NCI-H2029 (cell line): ENCODE measurements at places on chromosomes 5 and 9.

DNA sequence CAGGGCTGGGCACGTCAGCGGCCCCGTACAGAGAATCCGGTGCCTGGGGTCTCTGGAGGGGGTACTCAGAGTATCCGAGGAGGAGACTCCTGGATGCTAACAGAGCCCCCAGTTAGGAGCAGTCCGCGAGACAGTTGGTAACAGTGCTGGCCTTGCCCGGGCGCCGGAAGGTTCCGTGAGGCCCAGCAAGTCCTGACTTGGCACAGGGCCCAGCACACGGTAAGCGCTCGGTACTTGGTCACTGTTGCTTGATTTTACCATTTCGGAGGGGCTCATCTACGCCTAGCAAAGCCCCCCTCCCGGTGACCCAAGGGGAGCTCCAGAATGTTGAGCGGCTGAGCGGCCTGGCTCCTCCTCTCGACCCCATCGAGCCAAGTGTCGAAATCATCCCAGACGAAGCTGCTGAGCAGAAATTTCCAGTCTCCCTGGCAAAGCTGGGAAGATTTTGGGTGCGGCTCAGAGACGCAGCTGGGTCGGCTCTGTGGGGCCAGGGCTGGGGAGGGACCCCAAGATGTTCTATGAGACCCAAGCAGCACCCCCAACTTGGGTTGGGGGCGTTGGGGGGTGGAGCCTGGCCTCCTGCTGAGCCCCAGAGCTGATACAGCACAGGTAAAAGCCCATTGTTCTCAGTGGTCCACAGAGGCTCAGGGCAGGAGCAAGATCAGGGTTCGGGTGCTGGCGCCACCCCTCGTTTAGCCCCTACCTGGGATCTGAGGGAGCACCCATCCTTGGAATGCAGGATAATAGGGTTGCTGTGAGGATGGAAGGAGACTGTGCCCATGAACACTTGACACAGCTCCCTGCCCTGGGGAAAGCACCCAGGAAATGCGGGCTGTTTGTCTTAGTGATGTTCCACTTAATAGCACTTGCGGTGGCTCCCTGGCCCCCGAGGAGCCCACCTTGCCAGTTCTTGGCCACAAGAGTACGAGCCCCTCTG is 137.2 kb downstream of the C9orf50 start:
- DNase-seq = no peak

DNA sequence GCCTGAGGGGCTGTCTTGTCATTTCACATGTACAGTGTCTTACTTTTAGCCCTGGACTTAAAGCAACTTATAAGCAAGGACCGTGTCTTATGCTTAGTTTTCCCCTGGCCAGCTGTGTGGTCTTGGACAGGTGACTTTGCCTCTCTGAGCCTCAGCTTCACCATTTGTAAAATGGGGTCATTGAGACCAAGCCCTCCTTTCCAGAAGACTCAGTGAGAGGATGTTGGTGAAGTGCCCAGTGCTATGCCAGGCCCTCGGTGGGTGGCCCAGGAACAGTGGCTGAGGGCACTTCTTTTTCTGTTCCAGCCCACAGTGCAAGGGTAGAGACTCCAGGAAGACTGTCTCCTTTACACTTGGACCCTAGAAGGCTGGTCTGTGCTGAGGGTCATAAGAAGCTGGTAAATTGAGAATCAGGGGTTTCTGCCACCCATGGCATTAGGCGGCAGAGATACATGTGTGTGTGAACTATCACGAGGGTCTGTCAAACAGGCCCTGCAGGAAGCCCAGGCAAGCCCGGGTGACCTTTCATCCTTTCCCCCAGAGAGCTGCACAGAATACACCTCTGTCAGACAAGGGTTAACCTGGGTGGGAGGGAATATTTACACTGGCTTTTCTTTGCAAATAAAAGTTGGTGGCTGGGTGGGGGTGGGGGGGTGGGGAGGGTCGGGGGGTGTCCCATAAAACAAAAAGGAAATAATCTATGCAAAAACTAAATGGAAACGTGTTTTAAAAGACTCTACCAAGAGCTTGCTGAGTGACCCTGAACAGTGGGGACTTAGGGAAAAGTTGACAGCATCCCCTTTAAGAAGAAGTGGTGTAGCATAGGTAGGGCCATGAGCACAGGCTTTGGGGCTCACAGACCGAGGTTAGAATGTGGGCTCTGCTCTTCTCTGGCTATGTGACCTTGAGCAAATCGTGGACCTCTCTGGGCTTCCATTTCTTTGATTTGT is 20.4 kb upstream of the KIF12 start:
- no peak for DNase-seq

DNA sequence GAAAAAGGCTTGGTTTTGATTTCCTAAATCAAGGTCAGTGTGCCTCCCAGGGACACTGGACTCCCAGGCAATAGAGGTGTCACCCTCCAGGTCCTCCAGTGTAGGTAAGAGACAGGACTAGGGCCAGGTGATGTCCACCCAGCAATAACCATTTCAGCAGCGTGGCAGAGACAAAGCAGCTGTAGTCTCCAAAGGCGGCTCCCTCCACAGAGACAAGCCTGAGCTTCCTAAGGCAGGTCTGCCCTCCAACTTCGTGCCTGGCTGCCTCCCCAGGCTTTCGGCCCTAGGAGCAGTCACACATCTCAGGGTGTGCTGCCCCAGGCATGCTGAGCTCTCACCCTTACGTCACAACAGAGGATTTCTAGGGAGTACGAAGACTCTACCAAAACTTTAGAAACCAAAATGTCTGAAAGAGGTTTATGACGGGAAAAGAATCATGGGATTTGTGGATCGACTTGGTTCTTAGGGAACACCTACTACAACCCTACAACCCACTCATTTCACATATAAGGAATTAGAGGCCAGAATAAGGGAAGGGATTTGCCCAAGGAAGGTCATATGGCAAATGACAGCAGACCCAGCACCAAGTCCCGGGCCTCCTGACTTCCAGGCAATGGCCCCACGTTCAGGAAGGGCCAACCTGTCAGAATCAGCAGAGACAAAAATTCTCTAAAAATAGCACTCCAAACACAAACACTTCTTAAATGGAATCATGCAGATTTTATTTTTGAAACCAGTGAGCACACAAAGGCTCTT is 105.5 kb downstream of the KLHL3 start:
- no peak for DNase-seq

GRCh38 chr9:128937310-128938165 is 9.9 kb downstream of the DOLK start:
- DNase-seq = no peak

- no peak for DNase-seq
Measured at GRCh38 chr5:40599676-40600075, 80.0 kb upstream of the PTGER4 start.

DNA sequence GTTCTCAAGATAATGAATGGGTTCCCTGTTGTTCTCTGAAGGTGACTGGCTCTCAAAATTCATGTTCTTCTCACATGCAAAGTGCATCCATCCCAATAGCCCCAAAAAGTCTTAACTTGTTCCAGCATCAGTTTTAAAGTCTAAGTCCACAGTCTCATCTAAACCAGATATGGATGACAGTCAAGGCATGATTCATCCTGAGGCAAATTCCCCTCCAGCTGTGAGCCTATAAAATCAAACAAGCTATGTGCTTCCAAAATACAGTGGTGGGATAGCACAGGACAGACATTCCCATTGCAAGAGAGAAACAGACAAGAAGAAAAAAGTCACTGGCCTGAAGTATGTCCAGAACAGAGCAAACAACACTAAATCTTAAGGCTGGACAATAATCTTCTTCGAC is 25.4 kb downstream of the FBXO10 start:
- DNase-seq = no peak

GRCh38 chr9:129006328-129007034 is 21.6 kb downstream of the SH3GLB2 start:
- peak; percentile 28 for DNase-seq

- no peak for DNase-seq
Measured at GRCh38 chr9:13090628-13091027, 188.9 kb downstream of the MPDZ start.

DNA sequence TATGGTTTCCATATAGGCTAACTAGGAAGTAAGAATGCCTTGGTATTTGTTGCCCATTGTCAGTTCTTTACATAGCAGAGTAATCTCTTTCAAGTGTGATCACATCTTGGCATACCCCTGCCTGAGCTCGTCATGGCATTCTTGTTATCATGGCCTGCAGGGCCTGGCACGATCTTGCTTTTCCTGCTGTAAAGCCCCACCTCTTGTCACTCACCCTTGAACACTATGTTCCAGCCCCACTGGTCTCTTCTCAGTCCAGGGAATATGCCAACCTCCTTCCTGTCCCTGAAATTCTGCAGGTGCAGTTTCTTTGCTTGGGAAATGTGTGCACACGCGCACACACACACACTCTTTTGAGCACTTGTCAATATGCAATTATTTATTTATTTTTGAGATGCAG is 250.2 kb upstream of the DMRT1 start:
- peak; percentile 27 for DNase-seq

GRCh38 chr5:22504411-22504810 is 348.7 kb downstream of the CDH12 start:
- DNase-seq = no peak

GRCh38 chr9:91803970-91804752 is 145.9 kb downstream of the ROR2 start:
- DNase-seq = no peak

- DNase-seq = no peak
Measured at GRCh38 chr5:35617435-35618303, at the start of gene SPEF2. Gene SPEF2 (plus strand): TSS chr5:35617863. CDS start chr5:35617998, 135 bp downstream.

- DNase-seq = no peak
Measured at GRCh38 chr5:20224966-20225365, 237.0 kb upstream of the CDH18 start.

GRCh38 chr9:110115826-110116542 is 92.0 kb downstream of the C9orf152 start:
- DNase-seq = no peak

DNA sequence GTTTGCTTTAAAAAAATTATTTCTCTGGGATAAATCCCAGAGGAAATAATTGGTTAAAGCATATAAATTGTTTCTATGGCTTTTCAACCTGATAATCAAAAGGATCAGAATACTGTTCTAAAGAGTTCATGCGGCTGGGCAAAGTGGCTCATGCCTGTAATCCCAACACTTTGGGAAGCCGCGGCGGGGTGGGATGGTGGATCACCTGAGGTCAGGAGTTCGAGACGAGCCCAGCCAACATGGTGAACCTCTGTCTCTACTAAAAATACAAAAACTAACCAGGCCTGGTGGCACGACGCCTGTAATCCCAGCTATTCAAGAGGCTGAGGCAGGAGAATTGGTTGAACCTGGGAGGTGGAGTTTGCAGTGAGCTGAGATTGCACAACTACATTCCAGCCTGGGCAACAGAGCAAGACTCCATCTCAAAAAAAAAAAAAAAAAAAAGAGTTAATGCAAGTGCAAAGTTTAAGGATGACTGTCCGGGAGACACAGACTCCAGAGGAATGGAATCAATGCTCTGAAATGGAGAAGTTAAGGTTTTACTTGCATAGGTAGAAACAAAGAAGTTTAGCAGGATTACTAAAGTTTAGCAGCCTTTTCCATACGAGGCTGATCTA is 16.6 kb upstream of the GRHPR start:
- no peak for DNase-seq

GRCh38 chr9:69759021-69759420 is 790 bp downstream of the PTAR1 start:
- DNase-seq = no peak

- no peak for DNase-seq
Measured at GRCh38 chr5:149647334-149647733, 66.0 kb downstream of the ARHGEF37 start.

GRCh38 chr9:128145536-128145935 is 3.7 kb upstream of the LCN2 start:
- no peak for DNase-seq

GRCh38 chr9:76654575-76654974 is 109.7 kb upstream of the PCA3 start:
- DNase-seq = no peak

- DNase-seq = no peak
Measured at GRCh38 chr9:69370430-69370829, 45.4 kb downstream of the ENTREP1 start.

DNA sequence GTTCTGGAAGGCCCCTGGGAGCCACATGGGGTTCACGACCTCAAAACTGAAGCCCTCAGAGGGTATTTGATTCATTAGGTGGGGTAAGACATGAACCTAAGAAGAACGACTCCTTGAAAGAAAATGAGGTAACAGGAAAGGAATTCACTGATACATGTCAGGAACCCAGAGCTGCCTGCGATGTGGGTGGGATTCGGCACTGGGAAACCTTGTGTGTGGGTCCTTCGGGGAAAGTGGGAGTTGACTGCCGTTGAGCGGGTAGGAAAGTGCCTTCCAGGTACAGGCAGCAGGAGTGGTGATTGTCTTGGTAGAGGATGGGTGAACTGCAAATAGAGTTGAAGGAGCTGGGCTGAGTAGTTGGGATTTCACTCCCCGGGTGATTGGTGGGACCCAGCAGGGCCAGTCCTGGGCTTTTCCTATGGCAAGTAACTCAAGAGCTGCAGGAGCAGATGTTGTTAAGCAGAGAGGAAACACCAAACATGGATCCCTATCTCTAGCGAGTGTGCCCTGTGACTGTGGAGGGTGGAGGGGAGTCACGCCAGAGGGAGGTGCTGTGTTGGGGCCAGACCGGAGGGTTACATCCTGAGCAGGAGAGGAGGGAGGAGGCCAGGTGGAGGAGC is 30.8 kb downstream of the ANKRD33B start:
- DNase-seq = no peak

GRCh38 chr9:92642564-92642963 is 27.4 kb downstream of the IPPK start:
- DNase-seq = no peak

DNA sequence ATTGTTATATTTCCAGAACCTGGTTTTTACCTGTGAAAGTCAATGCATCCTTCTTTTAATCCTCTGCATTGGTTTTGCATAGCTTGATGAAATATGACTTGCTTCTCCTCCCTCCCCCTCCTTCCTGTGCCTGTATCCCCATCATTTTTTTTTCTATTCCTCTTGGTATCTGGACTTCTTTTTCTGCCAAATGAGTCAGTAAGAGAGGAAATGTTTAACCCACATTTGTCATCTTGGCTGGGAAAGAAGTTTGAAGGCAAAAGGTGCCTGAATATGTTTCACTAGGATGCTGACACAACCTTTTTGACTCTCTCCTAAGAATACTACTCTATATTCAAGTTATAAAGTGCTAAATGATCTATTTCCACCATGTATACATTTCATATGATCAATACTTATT is 35.5 kb upstream of the CDKN2B start:
- DNase-seq = no peak

DNA sequence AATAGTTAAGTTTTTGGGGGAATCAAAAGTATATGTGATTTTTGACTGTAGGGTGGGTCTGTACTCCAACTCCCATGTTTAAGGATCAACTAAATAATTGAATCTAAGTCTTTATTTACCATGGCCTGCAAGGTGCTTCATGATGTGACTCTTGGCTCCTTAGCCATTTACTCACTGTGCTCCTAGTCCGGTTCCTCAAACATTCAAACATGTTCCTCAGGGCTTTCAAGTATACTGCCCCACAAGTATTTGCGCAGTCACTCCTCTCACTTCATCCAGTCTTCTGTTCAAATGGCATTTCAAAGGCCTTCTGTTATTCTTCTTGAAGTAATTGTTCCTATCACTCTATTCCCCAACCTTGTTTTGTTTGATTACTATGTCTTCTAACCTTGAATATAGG is 16.4 kb downstream of the SMC2 start:
- DNase-seq = no peak

GRCh38 chr5:167699432-167699831 is 592.0 kb upstream of the WWC1 start:
- no peak for DNase-seq
